Ureter (tissue), 1 donor: ENCODE measurements at places on chromosomes 6 and 20. TPM values are rescaled to one million over a fixed set of nuclear protein-coding genes. Genes with fewer than 3 reads are reported as not detected.

Gene SLC52A3
- 19.1 TPM for total RNA-seq

Gene SLC16A10
- total RNA-seq = 1.8 TPM

Gene RARS2
- total RNA-seq = 46.5 TPM

Gene NOX3
- not detected for total RNA-seq

Gene MRPS26
- 49.6 TPM for total RNA-seq

Gene MUC22
- not detected for total RNA-seq

Gene PRSS16
- 13.0 TPM for total RNA-seq

Gene ZNF311
- 3.2 TPM for total RNA-seq

Gene OPRL1
- total RNA-seq = 0.42 TPM

Gene C6orf132
- 69.3 TPM for total RNA-seq

Gene PDE10A
- total RNA-seq = 47.0 TPM

Gene DEF6
- total RNA-seq = 28.0 TPM

Gene HTR1E
- total RNA-seq = not detected

Gene SLC22A7
- not detected for total RNA-seq

Gene VSX1
- total RNA-seq = not detected

Gene ATXN1
- 63.7 TPM for total RNA-seq

Gene ABHD12
- 105 TPM for total RNA-seq

Gene PLG
- 0.44 TPM for total RNA-seq

Gene PBOV1
- not detected for total RNA-seq

Gene TRIM31
- total RNA-seq = 0.78 TPM
